ENCODE measurements at places on chromosomes 7 and 10. TPM values are rescaled to one million over a fixed set of nuclear protein-coding genes. Genes with fewer than 3 reads are reported as not detected.

Gene LRRC17
- 5.7 TPM for total RNA-seq

Gene COMMD3
- 30.4 TPM for total RNA-seq

Gene NRCAM
- 0.14 TPM for total RNA-seq

Gene GATA3
- total RNA-seq: 0.29 TPM

Gene LGI1
- not detected for total RNA-seq

Gene CTAGE6
- total RNA-seq: 0.22 TPM
